ENCODE measurements at places on chromosomes 5 and 9. TPM values are rescaled to one million over a fixed set of nuclear protein-coding genes. Genes with fewer than 3 reads are reported as not detected.

Gene C1QTNF2
- not detected for total RNA-seq

Gene PPP1R26
- total RNA-seq = 2.9 TPM

Gene PDZD2
- total RNA-seq = not detected

Gene SLC6A3
- total RNA-seq = not detected

Gene NKD2
- 3.7 TPM for total RNA-seq
